Spinal cord (tissue), 10 donors: ENCODE measurements at places on chromosomes 6 and 20. TPM values are rescaled to one million over a fixed set of nuclear protein-coding genes. Genes with fewer than 3 reads are reported as not detected.

Gene SLC32A1
- 44.1 TPM for polyA plus RNA-seq

Gene ZSWIM3
- polyA plus RNA-seq, result 7.2 TPM

Gene ARMH2
- polyA plus RNA-seq, result 0.33 TPM

GRCh38 chr6:7224731-7225130 lies 88.3 kb downstream of the SSR1 start:
- DNase-seq, result no peak

DNA sequence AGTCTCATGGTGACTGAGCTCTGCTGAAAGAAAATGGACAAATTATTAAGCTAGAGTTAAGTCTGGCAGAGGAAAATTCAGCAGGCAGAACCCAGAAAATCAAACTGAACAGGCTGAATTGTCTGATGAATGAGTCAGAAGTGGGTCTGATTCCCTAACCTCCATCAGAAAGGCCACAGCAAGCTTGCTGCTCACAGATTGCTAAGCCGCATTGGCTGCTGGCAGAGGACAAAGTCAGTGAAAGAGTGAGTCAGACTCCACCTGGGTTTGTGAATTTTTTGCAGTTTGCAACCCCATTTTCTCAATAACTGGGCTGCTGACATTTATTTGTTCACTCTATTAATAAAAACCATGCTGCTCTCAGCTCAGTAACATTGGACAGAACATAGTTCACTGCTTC lies 191.3 kb downstream of the EPM2A start:
- no peak for DNase-seq

Gene C6orf141
- 4.6 TPM for polyA plus RNA-seq

DNA sequence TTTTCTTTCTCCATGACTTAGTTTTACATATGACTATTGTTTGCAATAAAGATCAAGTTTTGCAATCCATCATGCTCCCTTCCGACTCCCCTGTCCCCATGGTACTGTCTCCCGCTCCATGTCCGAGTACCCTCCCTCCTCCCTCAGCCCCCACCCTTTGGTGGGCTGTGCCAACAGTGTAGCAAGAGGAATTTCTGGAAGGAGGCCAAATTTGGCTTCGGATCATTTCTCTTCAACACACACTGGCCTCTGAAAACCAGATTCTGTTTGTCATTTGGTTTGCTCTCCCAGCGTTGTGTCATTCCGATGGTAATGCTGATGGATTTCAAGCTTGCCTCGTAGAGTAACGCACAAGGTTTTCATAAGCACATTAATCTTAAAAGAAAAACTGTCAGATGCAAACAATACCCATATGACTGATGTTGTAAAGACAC lies 22.9 kb upstream of the PAX1 start:
- peak; percentile 88 for DNase-seq

GRCh38 chr6:131549811-131550210 lies 23.2 kb upstream of the ARG1 start:
- DNase-seq, result no peak

DNA sequence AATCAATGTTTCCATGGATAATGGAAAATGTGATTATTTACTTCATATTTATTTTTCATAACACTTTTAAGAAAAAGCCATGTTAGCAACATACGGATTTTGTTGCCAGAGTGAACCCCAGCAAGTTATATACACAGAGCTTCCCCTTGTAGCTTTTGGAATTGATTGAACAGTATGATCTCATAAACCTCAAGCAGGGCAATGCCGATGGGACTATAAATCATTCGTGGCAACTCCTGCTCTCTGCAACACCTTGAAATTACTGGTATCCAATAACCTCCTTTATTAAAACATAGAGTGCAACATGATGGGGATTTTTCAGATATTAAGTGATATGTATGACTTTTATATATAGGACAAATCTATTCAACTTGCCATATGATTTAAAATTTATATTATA lies 428.5 kb downstream of the KHDRBS2 start:
- DNase-seq, result no peak

- DNase-seq, result no peak
Observed at GRCh38 chr6:39425346-39426072, 103.0 kb upstream of the KCNK16 start.

GRCh38 chr6:169263836-169264608 lies 10.4 kb upstream of the THBS2 start:
- peak; percentile 81 for DNase-seq

GRCh38 chr6:44297063-44298038 lies 15.8 kb downstream of the AARS2 start:
- peak; percentile 47 for DNase-seq

DNA sequence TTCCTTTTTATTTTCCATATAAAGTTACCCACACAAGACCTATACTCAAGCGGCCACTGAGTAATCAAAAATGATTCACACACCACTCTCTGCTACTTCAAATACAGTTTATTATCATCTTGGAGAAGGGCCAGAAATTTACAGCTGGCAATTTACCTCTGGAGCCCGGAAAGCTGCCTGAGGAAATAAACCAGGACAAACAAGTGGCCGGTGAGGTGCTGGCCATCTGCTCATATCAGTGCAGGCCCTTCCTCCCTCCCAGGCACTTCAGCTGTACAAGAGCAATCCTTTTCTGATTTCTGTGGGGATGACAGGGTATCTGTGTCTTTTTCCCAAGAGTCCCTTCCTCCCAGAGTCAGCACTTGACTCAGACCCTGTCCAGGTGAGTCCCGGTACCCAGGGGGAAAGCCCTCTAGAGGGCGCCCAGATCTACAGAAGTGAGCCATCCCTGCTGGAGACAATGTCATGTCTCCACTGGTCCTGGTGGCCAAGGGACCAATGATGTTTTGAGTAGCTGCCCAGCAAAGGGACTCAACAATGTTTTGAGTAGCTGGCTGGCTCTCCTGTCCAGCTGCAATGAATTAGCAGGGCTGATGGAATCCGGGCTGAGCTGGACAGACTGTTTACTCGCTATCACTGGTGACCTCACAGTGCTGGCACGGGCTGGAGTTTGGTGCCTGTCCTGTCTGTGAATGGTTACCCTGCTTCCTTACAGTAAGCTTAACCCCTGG lies 23.6 kb downstream of the LRP11 start:
- DNase-seq, result peak; percentile 12

DNA sequence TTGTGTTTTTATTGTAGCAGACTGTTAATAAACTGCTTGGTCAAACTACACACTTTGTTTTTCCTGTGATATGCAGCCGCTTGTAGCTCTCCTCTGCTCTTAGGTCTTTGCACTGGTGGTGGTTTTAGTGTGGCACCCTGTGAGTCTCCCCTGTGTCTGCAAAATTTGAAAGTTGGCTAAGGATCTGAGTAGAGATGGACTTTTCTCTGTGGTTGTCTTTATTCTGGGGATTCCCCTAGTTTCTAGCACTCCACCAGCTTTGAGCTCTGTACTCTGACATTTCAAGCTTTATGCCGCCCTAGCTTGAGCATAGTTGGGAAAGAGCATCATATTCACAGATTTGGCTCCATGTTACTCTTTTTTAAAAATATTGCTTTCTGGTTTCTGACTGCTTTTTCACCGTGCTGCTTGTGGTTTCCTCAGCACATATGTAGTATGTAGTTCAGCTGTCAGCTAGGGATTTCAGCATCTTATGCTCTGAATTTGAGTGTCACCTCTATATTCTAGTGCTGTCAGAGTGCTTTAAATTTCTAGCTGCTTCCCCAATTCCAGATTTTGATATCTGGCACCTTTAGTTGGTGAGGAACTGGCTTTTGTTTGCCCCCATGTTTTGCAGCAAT lies 25.4 kb downstream of the CDYL start:
- DNase-seq, result no peak

Gene TM9SF4
- 65.9 TPM for polyA plus RNA-seq

DNA sequence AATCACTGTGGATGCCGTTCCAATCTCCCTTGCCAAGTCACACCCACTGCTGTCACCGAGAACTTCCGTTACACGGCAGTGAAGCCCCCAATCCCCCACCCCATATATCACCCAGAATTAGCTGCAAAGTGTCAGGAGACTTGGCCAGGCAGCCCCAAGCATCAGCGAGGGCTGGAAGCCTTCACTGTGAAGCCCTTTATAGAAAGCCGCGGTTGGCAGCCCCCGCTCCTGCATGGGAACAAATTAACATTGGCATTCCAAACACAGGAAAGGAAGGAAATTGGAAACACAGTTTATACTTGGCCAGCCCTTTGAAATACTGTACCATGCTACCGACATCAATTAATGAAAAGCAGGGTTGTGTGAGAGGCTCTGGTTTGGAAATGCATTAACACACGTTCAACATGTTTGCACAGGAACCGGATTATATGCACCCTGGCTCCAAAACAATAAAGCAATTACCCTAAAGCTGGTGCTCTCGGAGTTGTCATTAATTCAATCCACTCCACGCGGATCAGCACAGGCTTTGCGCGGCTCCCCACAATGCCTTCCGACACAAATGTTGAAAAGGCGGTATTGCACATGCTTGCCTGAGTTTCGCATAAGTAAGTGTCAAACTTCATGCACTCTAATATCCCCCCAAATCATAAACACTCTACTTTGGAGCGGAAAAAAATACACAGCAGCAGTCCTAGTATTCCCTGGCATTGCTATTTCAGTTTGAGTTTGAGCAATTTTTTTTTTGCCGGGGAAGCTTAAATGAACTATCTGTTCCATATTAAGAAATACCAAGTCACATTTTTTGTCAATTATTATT lies 7.1 kb downstream of the BMP7 start:
- DNase-seq, result peak; percentile 95

- DNase-seq, result no peak
Observed at GRCh38 chr6:68317366-68317765, 317.7 kb upstream of the ADGRB3 start.

Gene CTCFL
- polyA plus RNA-seq, result 0.27 TPM

Gene CPNE5
- polyA plus RNA-seq, result 73.1 TPM

Gene ADGB
- polyA plus RNA-seq, result 0.98 TPM

- DNase-seq, result peak; percentile 84
Observed at GRCh38 chr6:163346497-163346961, 68.0 kb upstream of the QKI start.

Gene PPP1R11
- polyA plus RNA-seq, result 97.7 TPM

- no peak for DNase-seq
Observed at GRCh38 chr6:117960877-117961276, 53.8 kb downstream of the SLC35F1 start.

Gene SLC24A3
- polyA plus RNA-seq, result 64.9 TPM

GRCh38 chr20:24979036-24979960 lies 13.3 kb downstream of the APMAP start:
- DNase-seq, result no peak
